ENCODE measurements at places on chromosomes 7 and 10.

- DNase-seq = no peak
Measured at GRCh38 chr10:52940921-52941320, 168.3 kb upstream of the MBL2 start.

- DNase-seq = no peak
Measured at GRCh38 chr7:129789000-129789399, 163.8 kb downstream of the UBE2H start.

- no peak for DNase-seq
Measured at GRCh38 chr10:12376211-12376610, 26.9 kb downstream of the CAMK1D start.

DNA sequence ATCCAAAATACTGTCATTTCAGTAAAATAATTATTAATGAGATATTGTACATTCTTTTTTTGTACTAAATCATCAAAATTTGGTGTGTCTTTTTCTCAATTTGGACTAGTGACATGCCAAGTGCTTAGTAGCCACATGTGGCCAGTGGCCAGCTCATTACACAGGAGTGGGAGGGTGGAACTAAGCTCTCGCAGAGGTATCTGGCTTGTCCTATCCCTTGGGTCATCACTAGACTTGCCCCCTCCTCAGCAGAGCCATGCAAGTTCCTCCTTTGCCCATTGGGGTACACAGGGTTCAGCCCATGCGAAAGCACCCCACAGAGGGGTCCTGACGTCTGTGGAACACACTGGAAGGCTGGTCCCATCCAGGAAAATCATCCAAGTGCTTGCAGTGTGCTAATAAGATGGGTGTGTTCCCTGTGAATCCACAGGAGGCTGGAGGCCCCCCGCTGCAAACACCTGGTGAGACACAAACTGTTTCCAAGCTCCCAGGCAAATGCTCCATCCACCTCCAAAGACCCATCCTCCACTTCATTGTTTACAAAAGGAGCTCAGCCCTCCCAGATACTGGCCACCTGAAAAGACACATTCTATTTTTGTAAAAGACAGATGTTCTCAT, 1.3 kb downstream of the ARHGAP22 start:
- no peak for DNase-seq

- no peak for DNase-seq
Measured at GRCh38 chr7:1424041-1424440, 35.2 kb downstream of the MICALL2 start.

GRCh38 chr10:20418286-20418685, 478.8 kb downstream of the NEBL start:
- DNase-seq = no peak

- no peak for DNase-seq
Measured at GRCh38 chr10:87658858-87659555, 671 bp upstream of the PAPSS2 start.

All from activated T-cell treated with anti-CD3 and anti-CD28 coated beads, Interleukin-2, amount 50 U/mL, for 1 hour (primary cell).